ENCODE measurements at places on chromosomes 11 and 22. TPM values are rescaled to one million over a fixed set of nuclear protein-coding genes. Genes with fewer than 3 reads are reported as not detected.

The SHANK3 gene
- 15.9 TPM for total RNA-seq

The LINC01488 gene
- not detected for total RNA-seq

The PDE2A gene
- total RNA-seq = 5.4 TPM

The KRTAP5-11 gene
- total RNA-seq = 0.68 TPM

The DMC1 gene
- 0.25 TPM for total RNA-seq

The YAP1 gene
- 310 TPM for total RNA-seq

The RDX gene
- 44.9 TPM for total RNA-seq

DNA sequence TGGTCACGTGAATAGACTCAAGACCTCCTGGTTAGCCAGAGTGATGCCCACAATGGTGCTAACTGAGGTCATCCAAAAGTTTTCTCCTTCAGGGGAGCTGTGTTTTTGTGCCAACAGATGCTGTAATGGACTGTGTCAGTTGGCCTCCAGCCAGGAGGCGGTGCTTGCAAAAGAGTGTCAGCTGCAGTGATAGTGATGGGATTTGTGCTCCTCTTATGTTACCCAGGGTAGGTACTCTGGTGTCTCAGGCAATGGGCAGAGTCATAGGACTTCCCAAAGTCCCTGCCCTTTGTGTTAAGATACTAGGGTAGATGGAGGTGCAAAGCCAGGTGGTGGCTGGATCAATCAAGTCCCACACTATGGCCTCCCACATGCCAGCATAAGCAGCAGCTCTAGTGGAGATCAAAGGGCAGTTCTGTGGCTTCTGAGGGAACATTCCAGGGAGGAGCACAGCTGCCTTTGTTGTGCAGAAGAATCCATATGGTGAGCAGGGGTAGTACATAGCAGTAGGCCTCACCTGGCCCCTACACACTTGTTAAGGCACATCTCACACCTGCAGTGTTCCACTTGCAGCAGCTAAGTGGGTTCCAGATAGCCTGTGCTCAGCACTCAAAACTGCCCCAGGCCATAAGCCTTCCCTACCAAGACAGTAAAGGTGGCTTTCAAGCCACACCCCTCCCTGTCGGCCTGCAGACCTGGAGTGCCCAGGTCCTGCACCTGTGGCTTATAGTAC is 9.4 kb upstream of the FANCF start:
- no peak for DNase-seq

DNA sequence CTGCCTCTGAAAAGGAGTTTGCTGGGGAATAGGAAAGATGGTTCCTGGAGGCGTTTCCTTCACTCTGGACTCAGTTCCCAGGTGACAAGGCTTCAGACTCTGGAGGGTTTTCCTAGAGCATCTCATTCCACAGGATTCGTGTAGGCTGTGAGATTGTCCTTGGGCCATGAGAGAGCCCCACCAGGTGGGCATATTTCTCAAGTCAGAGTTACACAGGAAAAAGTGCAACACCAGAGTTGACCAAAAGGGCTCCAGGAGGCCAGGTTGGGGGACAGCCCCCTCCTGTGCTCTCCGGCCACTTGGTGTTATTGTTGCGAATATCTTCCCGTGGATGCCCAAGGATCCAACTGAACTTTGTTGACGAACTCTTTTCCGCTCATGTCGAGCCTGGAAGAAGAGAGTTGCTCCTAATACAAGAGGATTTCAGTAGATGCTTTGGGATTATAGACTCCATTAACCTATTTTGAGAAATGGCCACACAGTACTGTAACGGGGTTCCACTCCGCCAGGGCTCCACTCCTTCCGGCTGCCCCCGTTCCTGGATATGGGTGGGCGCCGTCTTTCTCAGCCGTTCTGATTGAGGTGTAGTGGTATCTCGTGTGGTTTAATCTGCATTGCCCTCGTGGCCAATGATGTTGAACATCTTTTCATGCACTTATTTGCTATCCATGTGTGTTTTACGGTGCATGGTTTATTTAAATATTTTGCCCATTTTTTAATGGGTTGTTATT is 580.3 kb downstream of the BRD1 start:
- DNase-seq = peak; percentile 58

GRCh38 chr11:22194306-22194705 is 1.4 kb downstream of the ANO5 start:
- no peak for DNase-seq

- DNase-seq = peak; percentile 15
These were observed 12.7 kb upstream of the B4GALNT4 start for GRCh38 chr11:356610-357009.

- no peak for DNase-seq
These were observed 99.3 kb downstream of the CWC15 start for GRCh38 chr11:94873916-94874540.

All from suprapubic skin (tissue), 4 donors.